Activated naive CD4-positive, alpha-beta T cell treated with Interleukin-2 at 50 U/mL for 16 hours (primary cell): ENCODE measurements at places on chromosomes 2 and 18.

- no peak for DNase-seq
Measured at GRCh38 chr2:240462073-240462706, 26.7 kb downstream of the GPC1 start.

- peak; percentile 24 for DNase-seq
Measured at GRCh38 chr2:86807468-86808275, 17.0 kb upstream of the CD8A start.

DNA sequence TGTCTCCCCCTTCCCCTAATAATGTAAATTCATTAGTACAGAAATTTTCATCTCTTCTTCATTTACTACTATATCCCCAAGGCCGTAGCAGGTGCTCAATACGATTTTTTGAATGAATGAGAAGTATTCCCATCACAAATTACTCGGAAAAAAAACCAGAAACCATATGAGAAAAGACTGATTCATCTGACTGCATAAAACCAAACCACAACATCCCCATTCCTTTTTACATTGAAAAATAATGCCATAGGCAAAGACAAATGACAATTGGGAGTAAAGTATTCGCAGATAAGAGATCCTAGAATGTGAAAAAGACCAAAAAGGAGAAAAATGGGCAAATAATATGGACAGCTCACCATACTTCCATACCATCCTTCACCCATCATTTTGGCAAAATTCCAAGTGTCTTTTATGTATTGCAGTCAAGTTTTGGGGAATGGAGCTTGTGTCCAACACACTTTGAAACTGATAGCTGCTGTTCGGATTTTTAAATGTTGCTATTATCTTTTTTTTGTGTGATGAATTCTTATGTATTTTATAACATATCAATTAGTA, 1.5 kb downstream of the ZC3H8 start:
- DNase-seq, result no peak

GRCh38 chr2:17672583-17673317, 80.9 kb downstream of the SMC6 start:
- no peak for DNase-seq

GRCh38 chr2:32522770-32523169, 105.1 kb upstream of the TTC27 start:
- no peak for DNase-seq

- no peak for DNase-seq
Measured at GRCh38 chr2:118845522-118846441, 1.7 kb downstream of the EN1 start.

GRCh38 chr2:215828528-215829184, 184.7 kb downstream of the MREG start:
- peak; percentile 15 for DNase-seq

GRCh38 chr18:22428672-22429071, 11.0 kb upstream of the CTAGE1 start:
- DNase-seq, result no peak

DNA sequence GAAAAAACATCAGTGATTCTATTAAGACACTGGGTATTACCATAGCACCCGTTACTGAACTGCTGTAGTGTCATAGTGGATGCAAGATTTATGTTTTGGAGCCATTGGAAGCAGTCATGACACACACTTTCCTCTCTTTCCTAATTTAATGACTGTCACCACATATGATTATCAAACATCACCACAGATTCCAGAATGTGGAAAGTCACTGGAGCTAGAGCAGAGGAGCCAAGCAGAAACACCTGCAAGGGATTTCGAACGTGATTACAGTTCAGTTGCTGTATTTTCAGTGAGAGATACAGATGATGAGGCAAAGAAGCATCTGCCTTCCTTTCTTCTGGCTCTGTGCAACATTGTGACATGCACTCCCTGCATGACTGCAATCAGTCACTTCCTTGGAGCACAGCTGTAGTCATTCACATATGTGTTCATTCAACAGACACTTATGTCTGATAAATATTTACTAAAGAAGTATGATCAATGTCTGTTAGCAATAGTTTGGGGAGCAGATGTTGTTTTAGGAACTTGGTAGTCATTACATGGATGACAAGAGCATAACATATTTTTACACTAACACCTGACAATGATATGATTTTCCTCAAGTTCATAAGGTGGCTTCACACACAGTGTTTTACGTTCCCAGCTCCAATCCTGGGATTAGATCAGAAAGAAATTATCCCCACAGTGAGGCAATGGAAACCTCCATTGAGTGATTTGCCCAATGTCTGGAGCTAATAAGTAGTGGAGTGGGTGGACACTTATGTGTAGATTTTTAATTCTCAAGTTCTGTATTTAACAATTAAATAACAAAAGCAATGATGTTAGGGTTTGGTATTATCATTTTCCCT, 416.6 kb downstream of the PLCL1 start:
- no peak for DNase-seq

DNA sequence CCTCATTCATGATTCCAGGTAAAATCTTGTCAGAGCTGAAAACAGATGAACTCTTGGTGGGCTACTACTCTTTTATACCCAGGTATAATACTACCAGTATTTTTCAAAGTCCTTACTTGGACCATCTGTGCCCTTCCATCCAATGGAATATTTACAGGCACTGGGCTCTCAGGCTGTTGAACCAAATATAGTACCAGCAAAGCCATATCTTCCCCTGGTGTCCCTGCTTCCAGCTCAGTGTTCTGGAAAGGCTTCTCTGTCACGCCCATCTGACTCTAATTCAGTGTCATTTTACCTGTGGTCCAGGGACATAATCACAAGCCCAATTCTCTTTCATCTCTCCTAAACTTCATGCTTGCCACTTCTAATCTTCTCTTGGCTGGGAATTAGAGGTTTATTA, 119.2 kb upstream of the STK17B start:
- DNase-seq, result no peak

- DNase-seq, result no peak
Measured at GRCh38 chr2:95346231-95346737, 49.1 kb downstream of the KCNIP3 start.

- peak; percentile 19 for DNase-seq
Measured at GRCh38 chr2:241617431-241618154, 19.4 kb downstream of the THAP4 start.

- peak; percentile 48 for DNase-seq
Measured at GRCh38 chr2:46776687-46777327, 138.8 kb downstream of the MCFD2 start.

DNA sequence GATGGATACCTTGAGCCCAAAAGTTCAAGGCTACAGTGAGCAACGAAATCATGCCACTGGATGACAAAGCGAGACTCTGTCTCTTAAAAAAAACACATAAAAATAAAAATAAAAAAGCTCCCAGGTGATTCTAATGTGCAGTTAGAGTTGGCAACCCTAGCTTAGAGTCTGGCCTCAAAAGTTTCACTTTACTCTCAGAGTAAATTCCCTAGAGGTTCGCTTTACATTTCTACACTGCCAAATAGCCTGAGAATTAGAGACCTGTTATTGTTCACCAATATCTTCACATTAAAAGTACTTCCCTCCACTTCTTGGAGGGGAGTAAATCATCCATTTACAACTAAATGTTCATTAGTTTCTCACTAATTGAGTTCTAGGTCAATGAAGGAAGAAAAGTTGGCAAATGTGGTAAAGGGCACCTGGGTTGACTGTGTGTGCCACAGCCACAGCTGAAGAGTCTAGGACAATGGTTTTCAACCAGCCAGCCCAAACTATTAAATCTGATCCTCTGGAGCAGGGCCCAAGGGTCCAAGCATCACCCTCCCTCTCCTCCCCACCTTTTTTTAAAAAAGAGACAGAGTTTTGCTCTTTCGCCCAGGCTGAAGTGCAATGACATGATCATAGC, 15.2 kb upstream of the TMEM37 start:
- DNase-seq, result no peak

- DNase-seq, result no peak
Measured at GRCh38 chr2:139403948-139404347, 623.8 kb upstream of the NXPH2 start.

DNA sequence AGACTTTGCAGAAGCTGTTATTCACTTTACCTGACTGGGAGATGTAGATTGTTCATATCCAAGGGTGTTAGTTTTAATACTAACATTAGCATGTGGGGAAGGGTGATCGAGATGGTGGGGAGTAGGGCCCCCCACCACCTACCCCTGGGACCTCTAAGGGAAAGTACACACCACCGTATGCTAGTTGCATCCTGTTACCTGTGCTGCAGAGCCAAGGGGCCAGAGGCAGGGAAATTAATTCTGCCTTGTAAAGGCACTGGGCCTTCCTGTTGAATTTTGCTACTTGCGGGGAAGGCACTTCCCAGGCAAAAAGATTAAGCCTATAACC, 9.0 kb downstream of the STEAP3 start:
- DNase-seq, result no peak

GRCh38 chr2:65388596-65389390, 43.6 kb downstream of the SPRED2 start:
- DNase-seq, result no peak

- no peak for DNase-seq
Measured at GRCh38 chr2:44935729-44936098, 5.8 kb upstream of the SIX3 start.

- no peak for DNase-seq
Measured at GRCh38 chr2:166361351-166362153, 14.2 kb downstream of the SCN9A start.

DNA sequence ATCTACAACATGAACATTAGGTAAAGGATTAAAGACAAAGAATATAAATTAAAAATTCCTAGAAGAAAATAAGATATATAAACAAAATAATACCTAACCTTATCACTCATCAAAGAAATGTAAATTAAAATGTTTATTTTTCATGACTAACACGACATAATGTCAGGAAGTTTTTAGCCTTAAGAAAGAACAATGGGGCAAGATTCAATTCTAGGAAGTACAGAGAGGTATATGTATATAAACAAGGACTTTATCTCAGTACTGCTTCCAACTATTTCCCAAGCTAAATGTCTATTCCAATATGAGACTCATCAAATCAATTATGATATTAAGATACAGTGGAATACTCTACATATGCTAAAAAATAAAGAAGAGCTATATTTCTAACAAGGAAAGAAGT, 44.1 kb downstream of the TTC21B start:
- DNase-seq, result no peak

DNA sequence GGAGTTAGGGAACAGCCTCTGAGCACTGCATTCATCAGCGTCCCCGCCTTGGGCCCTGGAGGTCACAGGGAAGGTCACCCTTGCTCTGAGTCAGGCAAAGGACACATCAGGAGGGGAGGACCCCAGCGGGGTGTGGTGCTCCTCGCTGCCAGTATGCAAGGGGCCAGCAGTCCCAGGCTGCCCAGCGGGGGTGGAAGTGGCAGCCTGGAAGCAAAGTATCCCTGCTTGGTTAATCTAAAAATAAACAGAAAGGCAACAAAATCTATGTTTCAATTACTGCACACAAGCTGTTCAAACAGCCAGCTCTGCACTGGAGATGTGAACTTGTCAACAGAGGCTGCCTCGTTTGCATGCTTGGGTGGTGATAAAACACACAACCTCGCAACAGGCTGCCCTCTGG, 164.1 kb downstream of the KLHL29 start:
- DNase-seq, result no peak

DNA sequence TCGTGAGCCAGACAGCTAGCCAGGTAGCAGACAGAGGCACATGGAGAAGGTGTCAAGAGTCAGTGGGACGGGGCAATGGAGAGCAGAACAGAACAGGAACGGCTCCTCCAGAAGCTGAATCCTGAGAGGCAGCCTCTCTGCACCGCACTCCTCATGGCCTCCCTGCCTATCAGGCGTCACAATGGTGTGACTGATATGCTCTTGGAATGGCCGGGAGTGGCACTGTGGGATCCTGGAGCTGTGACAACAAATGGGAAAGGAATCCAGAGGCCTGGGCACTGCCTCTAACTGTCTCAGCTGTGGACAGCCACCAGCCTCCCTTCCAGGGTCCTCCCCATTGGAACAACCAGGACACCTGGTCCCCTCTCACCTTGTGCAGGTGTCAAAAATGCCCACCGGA, 89.1 kb upstream of the ID2 start:
- DNase-seq, result no peak

DNA sequence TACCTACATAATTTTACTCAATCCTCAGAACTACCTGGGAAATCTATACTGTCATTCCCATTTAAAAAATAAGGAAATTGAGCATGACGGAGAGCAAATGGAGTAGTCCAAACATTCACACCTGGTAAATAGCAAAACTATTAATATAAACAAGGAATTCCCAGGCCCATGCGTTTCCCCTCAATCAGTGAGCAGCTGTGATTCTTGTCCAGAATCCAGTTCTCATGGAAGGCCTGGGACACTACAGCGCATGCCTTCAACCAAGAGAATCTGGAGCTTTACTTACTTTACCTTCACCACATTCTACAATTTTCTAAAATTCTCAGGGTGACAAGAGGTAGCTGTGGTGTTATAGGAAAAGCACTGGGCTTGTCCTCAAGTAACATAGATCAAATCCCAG, 259.0 kb downstream of the LRATD1 start:
- DNase-seq, result no peak

GRCh38 chr2:177692042-177692782, 299.6 kb downstream of the AGPS start:
- no peak for DNase-seq

DNA sequence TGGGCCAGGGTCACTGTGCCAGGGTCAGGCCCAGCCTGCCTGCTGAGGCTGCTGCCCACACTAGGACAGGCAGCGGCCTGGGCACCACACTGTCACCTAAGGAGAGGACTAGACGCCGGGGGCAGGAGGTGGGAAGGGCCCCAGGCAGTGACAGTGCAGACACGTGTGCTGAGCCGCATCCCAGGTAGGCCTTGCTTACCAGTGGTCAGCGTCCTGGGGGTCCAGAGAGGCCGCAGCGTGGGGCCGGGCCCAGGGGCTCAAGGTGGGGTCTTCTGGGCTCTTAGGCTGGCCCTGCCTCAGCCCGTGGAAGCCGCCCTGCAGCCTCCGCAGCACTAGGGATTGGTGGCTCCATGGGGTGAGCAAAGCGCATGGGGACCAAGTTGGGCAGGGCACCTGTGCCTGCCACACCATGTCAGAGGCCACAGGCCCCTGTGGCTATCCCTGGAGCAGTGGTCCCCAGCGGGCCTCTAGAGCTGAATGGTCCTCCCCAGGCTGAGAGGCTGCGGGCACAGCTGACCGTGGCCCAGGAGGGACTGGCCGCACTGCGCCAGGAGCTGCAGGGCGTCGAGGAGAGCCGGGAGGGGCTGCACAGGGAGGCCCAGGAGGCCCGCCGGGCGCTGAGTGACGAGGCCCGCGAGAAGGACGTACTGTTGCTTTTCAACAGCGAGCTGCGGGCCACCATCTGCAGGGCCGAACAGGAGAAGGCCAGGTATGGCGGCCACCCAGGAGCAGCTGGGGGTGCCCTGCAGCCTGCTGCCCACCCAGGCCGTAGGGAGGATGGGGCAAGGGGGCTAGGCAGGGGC, 35.2 kb upstream of the SNED1 start:
- DNase-seq, result no peak

DNA sequence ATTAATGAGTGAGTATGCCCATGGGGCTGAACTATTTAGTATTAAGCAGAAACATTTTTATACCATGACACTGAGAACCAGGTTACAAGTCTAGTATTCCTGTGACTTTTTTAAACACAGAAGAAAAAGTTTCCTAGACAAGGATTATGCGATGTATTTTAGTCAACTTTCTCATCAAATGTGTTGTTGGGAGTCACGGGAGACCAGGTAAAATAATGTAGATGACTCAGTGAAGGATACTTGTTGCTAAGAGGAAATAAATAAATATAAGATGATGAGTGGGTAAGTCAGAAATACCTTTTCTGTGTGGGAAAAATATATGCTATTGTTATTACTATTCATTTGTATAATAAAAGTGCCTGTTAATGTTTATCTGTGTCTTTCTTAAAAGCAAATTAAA, 23.4 kb downstream of the MBD5 start:
- DNase-seq, result no peak
